Activated naive CD8-positive, alpha-beta T cell treated with anti-CD3 and anti-CD28 coated beads, Interleukin-2, amount 10 ng/mL, durations not matched to agents 7 days and 5 days (primary cell): ENCODE measurements at places on chromosomes 5 and 9. TPM values are rescaled to one million over a fixed set of nuclear protein-coding genes. Genes with fewer than 3 reads are reported as not detected.

DNA sequence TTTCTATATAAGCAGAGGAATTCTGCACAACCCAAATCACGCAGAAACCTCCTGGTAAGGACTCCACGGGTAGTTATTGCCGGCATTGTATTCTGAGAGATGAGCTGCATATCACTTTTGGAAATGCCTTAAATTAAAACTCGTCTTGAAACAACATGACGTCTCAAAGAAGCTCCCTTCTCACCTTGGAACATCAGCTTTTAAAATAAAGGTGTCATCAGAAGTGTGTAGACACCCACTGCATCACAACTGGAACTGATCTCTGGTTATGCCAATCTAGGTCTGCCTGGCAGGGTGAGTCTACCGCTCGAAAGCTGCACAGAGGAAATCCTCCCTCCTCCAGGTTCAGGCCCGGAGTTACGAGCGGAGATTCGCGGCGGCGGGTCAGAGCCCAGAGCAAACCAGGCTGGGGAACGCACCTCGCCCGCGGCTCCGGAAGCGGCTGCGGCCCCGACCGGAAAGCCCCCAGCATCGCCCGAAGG lies 974 bp upstream of the SLC12A2 start:
- no peak for DNase-seq

- no peak for DNase-seq
Observed at GRCh38 chr9:68437785-68438184, 81.4 kb downstream of the PGM5 start.

GRCh38 chr5:93058309-93058708 lies 522.7 kb downstream of the NR2F1-AS1 start:
- no peak for DNase-seq

- DNase-seq: no peak
Observed at GRCh38 chr9:127455324-127455992, 4.1 kb downstream of the LRSAM1 start.

DNA sequence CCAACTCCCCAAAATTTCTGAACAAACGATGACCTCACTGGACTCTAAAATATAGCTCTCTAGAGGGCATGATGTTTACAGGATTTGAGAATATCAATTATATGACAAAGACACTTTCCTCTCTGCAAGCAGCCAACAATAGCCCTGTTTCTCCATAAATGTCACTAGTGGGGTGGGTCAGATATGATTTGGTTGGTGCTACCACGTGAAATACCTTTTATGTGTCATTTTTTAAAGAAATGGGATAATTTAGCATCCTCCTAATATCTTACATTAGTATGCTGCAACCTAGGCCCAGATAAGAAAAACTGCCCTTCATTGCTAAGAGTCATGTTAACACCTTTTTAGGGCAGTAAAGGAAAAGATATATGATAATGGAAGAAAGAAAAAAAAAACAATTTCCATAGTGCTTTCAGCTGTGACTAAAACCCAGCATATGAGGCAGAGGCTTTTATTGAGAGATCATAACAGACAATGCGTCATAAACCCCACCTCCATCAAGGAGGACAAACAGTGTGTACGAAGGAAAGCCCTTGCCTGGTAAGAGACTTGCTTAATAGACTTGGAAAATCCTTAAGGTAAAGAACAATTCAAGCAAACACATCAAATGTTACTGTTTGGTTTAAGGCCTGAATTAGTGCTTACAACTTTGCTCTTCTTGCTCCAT lies 372.4 kb upstream of the PAPPA start:
- no peak for DNase-seq

- no peak for DNase-seq
Observed at GRCh38 chr5:160266752-160267345, 37.5 kb downstream of the FABP6 start.

GRCh38 chr9:117104716-117105495 lies 310.0 kb downstream of the ASTN2 start:
- DNase-seq: no peak

- no peak for DNase-seq
Observed at GRCh38 chr5:59189472-59190244, 606.8 kb downstream of the RAB3C start.

The ALDH1A1 gene
- total RNA-seq: 1.3 TPM

The OR1J2 gene
- total RNA-seq: not detected

The C9orf153 gene
- 0.30 TPM for total RNA-seq
